ENCODE measurements at places on chromosomes 3 and 15.

DNA sequence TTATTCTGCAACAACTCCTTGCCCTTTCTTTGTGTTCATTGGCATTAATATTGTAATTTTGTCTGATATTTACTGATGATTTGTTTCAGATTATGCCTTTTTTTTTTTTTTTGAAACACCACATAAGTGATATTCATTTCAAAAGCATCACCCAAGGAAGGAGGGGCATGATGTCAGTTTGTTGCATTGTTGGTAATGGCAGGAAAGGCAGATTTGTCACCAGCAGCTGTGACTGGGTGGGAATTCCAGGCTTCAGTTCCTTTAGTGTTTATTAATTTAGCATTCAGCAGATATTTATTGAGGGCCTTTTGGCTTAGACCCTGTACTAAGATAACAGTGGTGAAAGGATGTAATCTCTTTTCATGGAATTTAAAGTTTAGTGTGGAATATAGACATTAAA, 19.5 kb downstream of the SENP2 start:
- no peak for DNase-seq

DNA sequence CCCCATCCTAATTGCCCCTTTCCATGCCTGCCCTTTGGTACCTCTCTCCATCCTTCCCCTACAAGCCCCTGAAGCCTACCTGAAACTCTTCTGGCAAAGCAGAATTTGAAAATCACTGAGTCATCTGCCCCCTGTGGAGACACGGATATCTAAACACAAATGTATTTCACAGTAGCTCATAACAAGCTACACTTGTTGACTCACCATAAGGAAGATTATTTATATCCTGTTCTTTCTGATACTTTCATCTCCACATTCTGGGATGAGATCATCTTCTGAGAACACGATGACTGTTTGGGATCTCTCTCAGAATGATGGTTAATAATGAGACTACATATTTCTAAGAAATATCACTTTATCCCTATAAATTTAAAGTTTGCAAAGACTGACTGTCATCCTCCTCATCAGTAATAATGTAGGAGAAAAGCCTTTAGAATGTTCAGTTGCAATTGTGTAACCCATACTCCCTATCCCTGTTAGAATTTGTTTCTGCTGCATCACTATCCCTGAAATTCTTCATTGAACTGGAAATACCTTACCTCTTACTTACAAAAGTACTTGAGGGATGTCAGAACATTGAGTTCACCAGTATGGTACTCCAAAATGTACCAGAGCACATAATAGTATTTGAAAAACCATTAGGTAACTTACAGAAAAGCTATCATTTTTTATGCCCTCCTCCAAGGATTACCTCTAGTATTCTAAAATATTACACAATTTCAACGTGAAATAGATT, 116.1 kb upstream of the IL12A start:
- DNase-seq: peak; percentile 97

DNA sequence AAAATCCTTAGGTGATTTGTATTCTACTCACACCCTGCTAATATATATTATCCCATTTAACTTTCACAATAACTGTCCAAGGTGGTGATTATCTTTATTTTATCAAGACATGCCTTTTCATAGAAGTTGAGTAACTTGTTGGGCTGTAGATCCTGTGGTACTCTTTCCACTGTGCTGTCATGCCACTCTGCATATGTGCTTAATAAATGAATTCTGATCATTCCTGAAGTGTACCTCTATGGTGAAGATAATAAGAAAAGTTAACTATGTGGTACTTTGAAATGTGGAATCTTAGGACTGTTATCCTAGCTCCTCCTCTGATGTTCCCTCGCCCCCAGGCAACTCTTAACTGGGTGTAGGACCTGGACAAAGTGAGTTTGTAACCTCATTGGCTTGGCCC, 5.2 kb downstream of the SNRK start:
- DNase-seq: no peak

GRCh38 chr3:41173926-41174885, 25.1 kb upstream of the CTNNB1 start:
- no peak for DNase-seq

DNA sequence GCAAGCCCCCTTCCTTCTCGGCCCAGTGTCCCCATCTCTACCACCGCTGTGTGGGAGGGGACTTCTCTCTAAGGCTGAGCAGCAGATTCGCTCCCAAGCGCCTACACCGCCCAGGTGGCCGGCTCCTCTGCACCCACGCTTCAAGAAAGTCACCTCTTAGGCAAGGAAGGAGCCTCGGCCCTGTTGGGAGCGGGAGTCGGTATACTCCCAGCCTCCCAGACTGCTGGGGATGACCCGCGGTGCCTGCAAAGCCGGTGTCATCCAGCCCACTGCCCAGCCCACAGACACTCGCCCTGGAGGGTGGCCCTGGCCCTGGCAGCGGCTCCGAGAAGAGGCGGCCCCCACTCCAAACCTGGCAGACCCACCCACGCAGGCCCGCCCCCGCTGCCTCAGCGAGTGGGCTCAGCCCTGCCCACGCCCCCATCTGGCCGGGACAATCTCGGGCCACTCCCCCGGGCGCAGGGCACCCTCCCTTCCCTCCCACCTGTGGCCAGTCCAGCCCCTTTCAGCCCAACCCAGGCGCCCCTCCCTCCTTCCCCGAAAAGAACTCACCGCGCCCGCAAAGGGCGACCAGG, 396 bp downstream of the CHRNB4 start:
- DNase-seq: no peak

DNA sequence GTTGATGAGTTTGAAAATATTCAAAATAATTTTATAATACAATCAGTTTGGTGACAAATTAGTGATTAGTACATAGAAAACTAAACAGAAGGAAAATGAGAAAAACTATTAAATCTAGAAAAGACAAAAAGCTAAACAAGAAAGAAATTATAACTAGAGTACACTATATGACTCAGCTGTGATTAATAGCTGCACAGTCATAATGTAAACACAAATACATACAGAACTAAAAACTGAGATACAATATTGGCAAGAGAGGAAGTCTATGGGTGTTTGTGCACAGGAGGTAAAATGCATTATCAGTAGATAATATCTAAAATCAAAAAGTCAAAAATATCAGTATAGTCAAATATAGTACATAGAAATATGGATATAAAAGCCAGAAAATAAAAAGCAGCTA, 80.7 kb upstream of the PCSK6 start:
- DNase-seq: peak; percentile 20

DNA sequence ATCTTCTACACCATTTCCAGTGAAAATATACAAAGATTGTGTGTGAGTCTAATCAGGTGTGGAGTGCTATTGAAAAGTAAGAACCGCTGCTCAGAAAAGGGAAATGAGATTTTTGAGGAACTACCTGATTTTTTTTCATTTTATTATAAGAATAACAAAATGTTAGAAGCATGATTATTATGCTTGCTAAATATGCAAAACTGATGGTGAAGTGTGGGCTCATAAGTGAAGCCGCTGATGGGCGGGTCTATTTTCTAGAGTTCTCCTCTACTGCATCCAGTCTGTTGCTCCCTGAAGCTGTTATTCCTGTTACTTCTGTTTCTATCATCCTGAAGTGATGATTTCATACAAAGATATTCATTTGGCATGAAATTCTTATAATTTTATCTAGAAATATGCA, 612.0 kb downstream of the CADM2 start:
- DNase-seq: no peak

DNA sequence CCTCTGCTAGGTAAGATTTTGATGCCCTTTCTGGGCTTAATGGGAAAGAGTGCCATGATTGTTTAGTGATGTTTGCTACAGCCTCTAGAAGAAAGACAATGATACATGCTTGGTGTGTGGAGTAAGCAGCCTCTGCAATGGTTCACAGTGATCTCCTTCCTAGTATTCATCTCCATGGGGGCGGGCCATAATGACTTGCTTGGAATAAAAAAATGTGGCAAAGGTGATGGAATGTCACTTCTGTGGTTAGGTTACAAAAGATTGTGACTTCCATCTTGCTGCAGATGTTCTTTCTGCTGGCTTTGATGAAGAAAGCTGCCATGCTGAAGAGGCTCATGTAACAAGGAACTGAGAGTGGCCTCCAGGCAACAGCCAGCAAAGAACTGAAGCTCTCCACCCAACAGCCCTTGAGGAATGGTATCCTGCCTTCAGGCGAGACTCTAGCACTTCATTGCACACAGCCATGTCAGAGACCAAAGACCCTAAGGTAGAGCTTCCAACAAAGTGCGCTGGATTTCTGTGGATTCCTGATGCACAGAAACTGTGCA, 139.1 kb upstream of the LRIG1 start:
- DNase-seq: no peak

- no peak for DNase-seq
These were observed 53.2 kb upstream of the GATM start for GRCh38 chr15:45431511-45431910.

GRCh38 chr15:45795440-45796069, 160.7 kb downstream of the SQOR start:
- DNase-seq: peak; percentile 61

DNA sequence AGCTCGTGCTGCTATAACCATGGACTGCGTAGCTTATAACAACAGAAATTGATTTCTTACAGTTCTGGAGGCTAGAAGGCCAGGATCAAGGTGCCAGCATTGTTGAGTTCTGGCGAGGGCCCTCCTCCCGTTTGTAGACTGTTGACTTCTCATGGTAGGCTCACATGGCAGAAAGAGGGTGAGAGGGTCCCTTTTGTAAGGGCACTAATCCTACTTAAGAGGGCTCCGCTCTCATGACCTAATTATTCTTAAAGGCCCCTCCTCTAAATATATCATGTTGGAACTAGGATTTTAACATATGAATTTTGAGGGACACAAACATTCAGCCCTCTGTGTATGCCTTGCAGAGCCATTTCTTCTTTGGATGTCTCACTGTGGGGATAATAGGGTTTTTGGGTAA, 28.8 kb upstream of the PYDC2 start:
- no peak for DNase-seq

- no peak for DNase-seq
These were observed 6.8 kb upstream of the TBC1D5 start for GRCh38 chr3:17749281-17749680.

DNA sequence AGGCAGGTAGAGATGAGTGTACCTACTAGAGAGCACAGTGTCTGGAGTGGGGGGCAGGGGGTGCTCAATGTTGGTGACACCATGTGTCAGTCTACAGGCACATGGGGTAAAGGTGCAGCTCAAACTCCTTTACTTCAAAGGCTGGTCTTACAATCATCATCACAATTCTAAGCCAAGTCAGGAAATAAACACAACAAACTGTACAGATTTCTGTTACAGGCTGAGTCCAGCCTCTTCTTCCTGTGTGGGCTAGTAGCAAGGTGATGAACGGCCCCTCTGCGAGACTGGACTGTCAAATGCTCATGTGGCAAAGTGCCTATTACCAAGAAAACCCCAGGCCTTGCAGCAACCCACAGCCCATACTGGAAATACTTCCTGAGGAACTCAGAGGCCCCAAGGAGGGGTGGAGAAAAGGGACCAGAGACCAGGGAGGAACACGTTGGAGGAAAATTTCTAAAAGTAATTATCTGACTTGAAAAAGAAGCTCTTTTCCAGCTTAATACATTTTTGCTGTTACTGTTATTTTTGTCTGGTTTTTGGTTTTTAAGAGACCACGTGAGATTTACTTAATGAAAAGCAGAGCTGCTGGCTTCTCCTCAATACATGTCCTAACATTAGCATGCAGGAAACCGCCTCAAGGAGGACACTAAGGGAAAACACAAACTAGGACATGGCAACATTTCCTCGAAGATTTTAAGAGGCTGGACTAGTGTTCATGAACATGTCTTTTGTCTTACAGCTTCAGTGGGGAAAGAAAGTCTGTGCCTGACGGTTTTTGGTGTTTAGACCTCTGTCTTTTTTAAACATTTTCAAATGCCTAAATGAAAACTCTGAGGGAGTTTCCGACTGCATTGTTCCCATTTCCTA, 29.5 kb downstream of the TBC1D2B start:
- no peak for DNase-seq

- no peak for DNase-seq
These were observed 35.5 kb downstream of the ZBTB20 start for GRCh38 chr3:115111632-115112031.

GRCh38 chr3:11530153-11530721, 113.5 kb downstream of the VGLL4 start:
- DNase-seq: no peak

DNA sequence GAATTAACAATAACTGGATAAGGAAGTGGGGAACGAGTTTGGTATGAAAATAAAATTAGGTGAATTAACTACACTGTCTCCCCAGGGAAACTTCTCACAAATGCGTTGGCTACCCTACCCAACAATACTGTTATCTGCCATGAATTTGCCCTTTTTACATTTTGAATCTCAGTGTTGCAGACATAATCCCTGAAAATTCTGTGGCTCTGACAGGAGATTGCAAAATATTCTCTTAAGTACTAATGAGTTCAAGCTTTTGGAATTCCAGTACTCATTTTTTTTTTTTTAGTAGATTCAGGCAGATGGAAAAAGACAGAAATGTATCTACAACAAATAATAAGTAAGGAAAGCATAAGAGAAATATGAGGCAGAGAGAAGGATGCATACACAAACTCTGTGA, 332.6 kb downstream of the LSAMP start:
- DNase-seq: no peak

Data from RKO (cell line).